ENCODE measurements at places on chromosomes 7 and 10. TPM values are rescaled to one million over a fixed set of nuclear protein-coding genes. Genes with fewer than 3 reads are reported as not detected.
A peak's percentile ranks its signal among the peaks of the same experiment; 100 is the strongest.

GRCh38 chr10:71845410-71846405, 5.3 kb downstream of the PSAP start:
- DNase-seq, result no peak

GRCh38 chr10:47368431-47369180, 15.5 kb downstream of the ZNF488 start:
- DNase-seq, result no peak

The TMEM254 gene
- total RNA-seq, result 12.1 TPM

- no peak for DNase-seq
Observed at GRCh38 chr7:105102557-105103352, 88.8 kb downstream of the KMT2E start.

DNA sequence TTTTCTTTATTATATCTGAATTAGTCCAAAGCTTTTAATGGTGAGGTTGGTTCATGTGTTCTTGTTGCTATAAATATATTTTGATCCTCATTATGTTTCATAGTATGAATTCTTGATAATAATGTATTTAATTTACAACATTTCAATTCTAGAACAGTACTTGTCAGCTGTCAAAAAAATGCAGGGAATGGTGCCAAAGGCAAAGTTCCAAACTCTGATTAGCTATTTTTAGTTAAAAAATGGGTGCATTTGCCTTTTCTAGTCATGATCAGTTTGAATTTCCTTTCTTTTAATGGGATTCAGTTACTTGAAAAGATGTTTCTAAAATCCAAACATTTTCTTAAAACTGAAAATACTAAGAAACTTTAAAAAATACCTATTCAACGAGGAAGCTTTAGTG, 49.6 kb downstream of the ANKIB1 start:
- no peak for DNase-seq

The SAMD9L gene
- 15.6 TPM for total RNA-seq

DNA sequence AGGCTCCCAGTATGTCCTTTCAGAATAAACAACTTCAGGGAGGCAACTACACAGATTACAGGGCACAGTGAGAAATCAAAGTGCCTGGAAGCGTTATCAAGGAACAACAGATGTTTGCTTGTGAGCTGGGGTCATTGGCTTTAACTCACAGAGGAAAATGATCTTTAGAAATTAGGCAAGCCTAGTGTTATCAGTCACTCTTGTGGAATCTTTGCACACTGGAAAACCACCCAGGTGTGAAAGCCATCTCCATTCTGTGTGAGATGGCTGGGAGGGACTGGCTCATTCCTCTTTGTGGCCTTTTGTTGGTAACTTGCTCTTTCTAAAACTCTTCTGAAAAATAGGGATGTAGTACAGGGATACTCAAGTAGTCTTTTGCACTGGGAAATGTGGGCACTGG, 716.0 kb downstream of the XPNPEP1 start:
- DNase-seq, result peak; percentile 68

GRCh38 chr7:20447021-20447650, 116.4 kb downstream of the ITGB8 start:
- no peak for DNase-seq

The SFXN2 gene
- 5.6 TPM for total RNA-seq

GRCh38 chr10:132908621-132909295, 33.6 kb downstream of the CFAP46 start:
- no peak for DNase-seq

DNA sequence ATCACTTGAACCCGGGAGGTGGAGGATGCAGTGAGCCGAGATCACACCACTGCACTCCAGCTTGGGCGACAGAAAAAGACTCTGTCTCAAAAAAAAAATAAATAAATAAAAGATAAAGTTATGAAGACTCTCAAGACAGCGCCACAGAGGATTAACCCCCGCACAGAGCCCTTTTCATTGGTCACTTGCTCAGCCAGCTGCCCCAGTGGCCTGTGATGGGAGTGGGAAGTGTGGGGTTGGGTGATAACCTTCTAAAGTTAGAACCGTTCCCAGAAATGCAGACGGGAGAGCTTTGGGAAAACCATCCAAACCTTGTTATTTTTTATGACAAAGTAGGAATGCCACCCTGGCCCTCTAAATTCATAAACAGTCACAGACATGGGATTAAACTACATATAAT, 57.4 kb downstream of the PARP12 start:
- no peak for DNase-seq
